ENCODE measurements at places on chromosomes 3 and 15.
A peak's percentile ranks its signal among the peaks of the same experiment; 100 is the strongest.

GRCh38 chr3:50205413-50206276, 574 bp downstream of the SLC38A3 start:
- H3K4me3 ChIP-seq = peak overlapping the region; percentile 77
- H3K27ac ChIP-seq = no peak overlapping the region
- no peaks in the 10 kb centered on the region for H3K36me3 ChIP-seq
- H3K27me3 ChIP-seq = peaks cover 28% of the 10 kb centered on the region
- peak; percentile 63 for DNase-seq

GRCh38 chr3:161740421-161740820, 243.8 kb downstream of the OTOL1 start:
- no peak overlapping the region for H3K4me3 ChIP-seq
- no peaks in the 10 kb centered on the region for H3K4me1 ChIP-seq
- H3K36me3 ChIP-seq = no peaks in the 10 kb centered on the region
- H3K27ac ChIP-seq = no peak overlapping the region

DNA sequence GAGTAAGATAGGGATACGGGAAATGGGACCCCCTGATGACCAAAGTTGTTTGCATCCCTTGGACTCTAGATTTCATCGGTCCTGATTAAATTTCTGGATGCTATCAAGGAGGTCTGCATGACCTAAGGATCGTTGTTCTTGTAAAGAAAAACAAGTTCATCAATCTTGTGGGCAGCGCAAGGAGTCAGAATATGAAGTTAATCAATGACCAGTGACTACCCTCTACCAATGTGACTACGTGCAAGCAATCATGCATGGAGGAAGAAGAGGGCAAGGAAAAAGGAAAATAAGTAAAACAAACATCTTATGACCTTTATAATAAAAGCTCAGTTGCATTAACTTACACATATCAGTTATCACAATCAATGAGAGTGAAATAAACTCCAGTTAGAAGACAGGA, 139.7 kb downstream of the RTP4 start:
- H3K27ac ChIP-seq = no peak overlapping the region
- no peaks in the 10 kb centered on the region for H3K36me3 ChIP-seq
- peaks cover 2% of the 10 kb centered on the region for H3K27me3 ChIP-seq
- no peak overlapping the region for H3K4me3 ChIP-seq
- no peak for DNase-seq

GRCh38 chr3:16587047-16587680, 18.1 kb downstream of the DAZL start:
- DNase-seq = no peak
- H3K4me1 ChIP-seq = no peaks in the 10 kb centered on the region
- H3K36me3 ChIP-seq = no peaks in the 10 kb centered on the region
- H3K27ac ChIP-seq = no peak overlapping the region
- H3K4me3 ChIP-seq = no peak overlapping the region
- H3K27me3 ChIP-seq = peaks cover 5% of the 10 kb centered on the region

- DNase-seq = no peak
- peak overlapping the region; percentile 92 for H3K27ac ChIP-seq
- H3K27me3 ChIP-seq = no peaks in the 10 kb centered on the region
- H3K4me3 ChIP-seq = no peak overlapping the region
- peaks cover 7% of the 10 kb centered on the region for H3K36me3 ChIP-seq
These were observed 380.6 kb upstream of the C2CD4B start for GRCh38 chr15:62545467-62546227.

GRCh38 chr3:50297384-50297775, 1.8 kb downstream of the HYAL3 start:
- H3K4me3 ChIP-seq = no peak overlapping the region
- DNase-seq = no peak
- peaks cover 5% of the 10 kb centered on the region for H3K27me3 ChIP-seq
- H3K27ac ChIP-seq = no peak overlapping the region

DNA sequence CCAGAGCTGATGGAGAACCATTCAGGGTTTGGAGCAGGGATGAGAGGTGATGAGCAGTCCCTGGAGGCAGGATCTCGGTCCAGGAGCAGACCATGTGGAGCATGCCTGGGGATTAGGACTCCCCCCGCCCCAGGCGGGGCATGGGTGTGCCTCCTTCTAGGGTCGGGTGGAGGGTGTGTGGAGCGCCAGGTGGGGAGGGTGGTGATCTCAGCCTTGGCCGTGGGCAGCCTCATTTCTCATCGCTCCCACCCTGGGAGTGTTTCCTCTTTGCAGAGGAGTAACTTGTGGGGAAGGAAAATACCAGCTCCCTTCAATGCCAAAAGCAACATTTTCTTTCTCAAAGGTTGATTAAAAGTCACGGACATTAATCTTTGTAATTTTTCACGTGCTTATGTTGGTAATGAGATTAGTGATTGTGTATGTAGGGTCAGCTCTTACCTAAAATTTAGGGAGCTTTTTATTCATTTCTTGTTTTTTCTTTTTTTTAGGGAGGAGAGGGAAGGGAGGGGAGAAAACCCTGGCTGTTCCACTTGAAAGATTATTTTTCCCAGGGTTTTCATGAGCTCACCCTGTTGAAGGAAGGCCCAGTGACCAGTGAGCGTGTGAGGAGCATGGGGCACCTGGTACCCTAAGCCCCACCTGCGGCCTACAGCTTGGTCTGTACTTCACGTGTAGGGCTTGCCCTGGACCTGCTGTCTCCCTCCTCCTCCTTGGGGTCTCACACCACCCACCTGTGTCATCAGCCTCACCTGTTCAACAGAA, 11.0 kb downstream of the FBLN2 start:
- H3K27me3 ChIP-seq = peaks cover 4% of the 10 kb centered on the region
- peak overlapping the region; percentile 73 for H3K27ac ChIP-seq
- DNase-seq = no peak

DNA sequence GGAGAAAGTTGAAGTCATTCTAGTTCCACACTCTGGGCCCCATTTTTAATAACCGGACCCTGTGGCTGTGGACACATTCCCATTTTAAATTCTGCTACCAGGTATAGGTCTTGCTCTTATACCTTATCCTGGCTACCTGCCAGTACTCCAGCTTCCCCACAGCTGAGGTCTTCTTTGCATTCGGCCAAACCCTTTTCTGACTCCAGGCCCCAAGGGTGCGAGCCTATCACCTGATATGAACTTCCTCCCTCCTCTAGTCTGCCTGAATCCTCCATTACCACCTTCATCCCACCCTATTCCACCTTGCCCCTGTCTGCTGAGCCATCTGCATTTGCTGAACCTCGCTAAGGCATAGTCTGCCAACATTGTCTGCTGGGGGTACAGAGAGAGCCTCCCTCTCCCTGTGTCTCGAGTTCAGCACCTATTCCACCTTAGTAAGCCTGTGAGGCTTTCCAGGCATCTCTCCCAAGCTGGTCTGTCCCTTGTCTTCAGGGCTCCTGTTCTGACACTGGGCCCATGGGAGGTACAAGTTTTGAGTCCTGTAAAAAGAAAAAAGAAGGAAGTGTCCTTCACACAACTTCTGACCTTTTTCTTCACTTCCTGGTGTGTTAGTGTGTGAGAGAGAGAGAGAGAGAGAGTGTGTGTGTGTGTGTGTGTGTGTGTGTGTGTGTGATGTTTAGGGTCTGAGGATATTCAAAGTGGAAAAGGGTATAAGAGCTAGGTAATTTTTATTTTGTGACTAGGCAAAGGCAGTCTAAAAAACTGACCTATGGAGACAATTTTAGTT, 27.0 kb downstream of the PDE8A start:
- DNase-seq = no peak
- H3K4me1 ChIP-seq = peaks cover 8% of the 10 kb centered on the region
- H3K27ac ChIP-seq = no peak overlapping the region
- peaks cover 7% of the 10 kb centered on the region for H3K27me3 ChIP-seq
- H3K4me3 ChIP-seq = no peak overlapping the region

DNA sequence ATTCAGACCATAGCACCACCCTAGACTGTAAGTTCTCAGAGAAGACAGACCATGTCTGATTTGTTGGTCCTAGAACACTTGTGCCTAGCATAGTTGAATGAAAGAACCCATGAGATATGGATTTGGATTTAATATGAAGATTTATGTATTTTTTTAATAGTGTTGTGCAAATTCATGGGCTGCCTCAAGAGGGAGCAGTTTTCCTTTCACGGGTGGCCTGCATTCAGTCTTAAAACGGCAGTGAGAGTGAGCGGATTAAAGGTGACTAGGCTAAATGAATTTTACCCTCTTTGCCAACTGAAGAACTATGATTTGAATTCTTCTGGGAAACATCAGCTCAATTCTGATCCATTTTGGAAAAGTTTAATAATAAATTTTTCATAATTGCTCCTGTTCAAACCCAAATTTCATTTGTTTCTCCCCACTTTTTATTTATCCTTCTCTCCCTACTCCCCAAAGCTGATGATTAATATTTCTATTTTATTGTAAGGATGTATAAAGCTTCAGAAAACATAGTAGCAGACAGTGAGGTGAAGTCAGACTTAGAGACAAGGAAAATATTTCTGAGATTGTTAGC, 67.3 kb downstream of the MORC1 start:
- H3K4me3 ChIP-seq = no peak overlapping the region
- H3K36me3 ChIP-seq = no peaks in the 10 kb centered on the region
- no peaks in the 10 kb centered on the region for H3K27me3 ChIP-seq
- H3K27ac ChIP-seq = no peak overlapping the region

GRCh38 chr15:68431792-68432401, at the start of gene ITGA11:
Gene ITGA11 (minus strand): TSS chr15:68432163. CDS start chr15:68432066, 97 bp downstream.
- H3K4me3 ChIP-seq = peak within 1 kb of the TSS; percentile 77
- H3K27me3 ChIP-seq = peaks cover 90% of the 10 kb centered on the region
- DNase-seq = peak; percentile 84
- H3K36me3 ChIP-seq = no peaks in the 10 kb centered on the region
- peaks cover 11% of the 10 kb centered on the region for H3K4me1 ChIP-seq

- no peaks in the 10 kb centered on the region for H3K36me3 ChIP-seq
- no peak overlapping the region for H3K27ac ChIP-seq
- no peak for DNase-seq
- H3K4me1 ChIP-seq = peaks cover 48% of the 10 kb centered on the region
- H3K4me3 ChIP-seq = no peak overlapping the region
These were observed 6.7 kb downstream of the CCDC9B start for GRCh38 chr15:40333922-40334492.

- no peaks in the 10 kb centered on the region for H3K4me1 ChIP-seq
- H3K36me3 ChIP-seq = no peaks in the 10 kb centered on the region
- H3K27ac ChIP-seq = no peak overlapping the region
- H3K4me3 ChIP-seq = no peak overlapping the region
- no peaks in the 10 kb centered on the region for H3K27me3 ChIP-seq
These were observed 162.8 kb upstream of the SLITRK3 start for GRCh38 chr3:165359005-165359404.

DNA sequence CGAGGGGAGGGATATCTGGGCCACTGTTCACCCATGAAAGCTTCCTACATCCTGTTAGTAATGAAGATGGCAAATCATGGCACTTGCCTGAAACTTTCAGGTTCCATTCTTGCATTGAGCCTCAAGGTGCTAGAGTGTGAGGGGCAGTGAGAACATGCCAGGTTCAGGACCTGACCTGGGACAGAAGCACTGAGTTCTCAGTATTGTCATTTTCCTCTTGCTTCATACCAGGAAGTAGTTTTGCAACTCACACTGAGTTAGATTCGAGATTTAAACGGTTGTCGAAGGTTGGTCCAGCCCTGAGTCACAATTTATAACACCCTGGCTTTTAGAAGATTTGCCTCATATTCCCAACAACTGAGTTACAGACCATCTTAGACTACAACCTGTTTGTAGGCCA, 11.8 kb upstream of the MEIS2 start:
- peaks cover 66% of the 10 kb centered on the region for H3K4me1 ChIP-seq
- H3K27ac ChIP-seq = peak overlapping the region; percentile 99
- H3K36me3 ChIP-seq = peaks cover 7% of the 10 kb centered on the region
- H3K27me3 ChIP-seq = peaks cover 20% of the 10 kb centered on the region

GRCh38 chr15:24766511-24767133, 91.0 kb downstream of the NPAP1 start:
- H3K36me3 ChIP-seq = peaks cover 1% of the 10 kb centered on the region
- no peak overlapping the region for H3K4me3 ChIP-seq
- H3K27ac ChIP-seq = no peak overlapping the region
- H3K4me1 ChIP-seq = no peaks in the 10 kb centered on the region
- DNase-seq = no peak
- H3K27me3 ChIP-seq = no peaks in the 10 kb centered on the region

DNA sequence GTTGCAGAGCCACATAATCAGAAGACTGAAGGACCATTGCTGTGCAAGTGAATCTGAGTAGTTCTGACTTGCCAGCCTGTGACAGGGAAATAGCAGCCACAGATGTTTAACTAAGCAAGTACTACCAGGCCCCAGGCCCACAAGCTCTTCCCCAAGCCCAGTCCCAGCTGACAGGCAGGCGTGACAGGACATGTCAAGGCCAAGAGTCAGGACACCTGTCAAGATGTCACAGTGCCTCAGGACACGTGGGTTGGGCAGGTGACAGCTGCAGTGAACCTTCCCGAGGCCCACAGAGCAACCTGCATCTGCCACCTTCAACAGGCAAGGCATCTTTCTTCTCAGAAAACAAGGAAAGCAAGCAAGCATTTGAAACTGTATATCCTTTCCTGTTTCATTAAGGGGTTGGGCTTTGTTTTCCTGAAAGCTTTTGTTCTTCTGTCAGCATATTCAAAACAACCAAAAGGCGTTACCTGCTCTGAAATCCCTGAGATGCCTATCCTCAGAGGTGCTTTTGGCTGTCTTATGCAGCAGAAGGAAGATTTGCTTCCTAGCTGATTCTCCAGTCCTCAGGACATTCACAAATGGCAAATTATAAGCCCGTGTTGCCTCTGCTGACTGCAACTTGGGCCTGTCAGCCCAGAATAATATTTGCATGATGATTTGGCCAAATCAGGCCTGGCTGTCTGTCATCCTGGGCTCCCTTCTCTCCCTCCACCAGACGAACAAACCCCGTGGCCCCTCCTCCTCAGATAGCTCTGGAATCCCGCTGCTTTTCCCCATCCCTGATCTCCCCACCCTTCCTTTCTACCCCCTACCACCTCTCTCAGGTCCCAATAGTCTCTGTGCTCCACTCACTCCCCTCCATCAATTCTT, 171.8 kb upstream of the WNT5A start:
- H3K27me3 ChIP-seq = no peaks in the 10 kb centered on the region
- H3K4me1 ChIP-seq = peaks cover 69% of the 10 kb centered on the region
- H3K36me3 ChIP-seq = no peaks in the 10 kb centered on the region
- no peak overlapping the region for H3K27ac ChIP-seq
- no peak for DNase-seq

DNA sequence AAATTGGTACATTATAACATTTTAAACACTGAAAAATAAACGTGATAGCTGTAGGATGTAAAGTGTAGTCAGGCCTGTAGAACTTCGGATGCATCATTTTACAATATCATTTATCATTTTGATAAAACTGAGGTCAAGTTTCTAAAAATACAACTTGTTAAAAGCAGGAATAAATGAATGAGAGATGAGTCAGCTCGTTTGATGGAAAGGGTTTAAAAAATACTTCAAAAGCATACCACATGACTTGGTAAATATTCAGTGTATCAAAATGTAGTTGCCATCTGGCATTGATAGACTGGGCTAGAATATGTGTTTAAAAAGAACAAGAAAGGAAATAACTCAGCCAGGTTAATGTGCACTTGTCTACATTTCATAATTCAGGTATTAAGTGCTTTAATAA, 357.0 kb downstream of the TIGIT start:
- H3K27ac ChIP-seq = no peak overlapping the region
- DNase-seq = no peak
- H3K27me3 ChIP-seq = no peaks in the 10 kb centered on the region
- H3K4me1 ChIP-seq = no peaks in the 10 kb centered on the region

GRCh38 chr3:181279239-181279565, 289.7 kb upstream of the DNAJC19 start:
- peaks cover 8% of the 10 kb centered on the region for H3K27me3 ChIP-seq
- H3K36me3 ChIP-seq = no peaks in the 10 kb centered on the region
- H3K4me1 ChIP-seq = no peaks in the 10 kb centered on the region
- no peak overlapping the region for H3K4me3 ChIP-seq
